CD4-positive, alpha-beta T cell treated with Interleukin-4 for 1 hour (primary cell): ENCODE measurements at places on chromosomes 1 and 21.

DNA sequence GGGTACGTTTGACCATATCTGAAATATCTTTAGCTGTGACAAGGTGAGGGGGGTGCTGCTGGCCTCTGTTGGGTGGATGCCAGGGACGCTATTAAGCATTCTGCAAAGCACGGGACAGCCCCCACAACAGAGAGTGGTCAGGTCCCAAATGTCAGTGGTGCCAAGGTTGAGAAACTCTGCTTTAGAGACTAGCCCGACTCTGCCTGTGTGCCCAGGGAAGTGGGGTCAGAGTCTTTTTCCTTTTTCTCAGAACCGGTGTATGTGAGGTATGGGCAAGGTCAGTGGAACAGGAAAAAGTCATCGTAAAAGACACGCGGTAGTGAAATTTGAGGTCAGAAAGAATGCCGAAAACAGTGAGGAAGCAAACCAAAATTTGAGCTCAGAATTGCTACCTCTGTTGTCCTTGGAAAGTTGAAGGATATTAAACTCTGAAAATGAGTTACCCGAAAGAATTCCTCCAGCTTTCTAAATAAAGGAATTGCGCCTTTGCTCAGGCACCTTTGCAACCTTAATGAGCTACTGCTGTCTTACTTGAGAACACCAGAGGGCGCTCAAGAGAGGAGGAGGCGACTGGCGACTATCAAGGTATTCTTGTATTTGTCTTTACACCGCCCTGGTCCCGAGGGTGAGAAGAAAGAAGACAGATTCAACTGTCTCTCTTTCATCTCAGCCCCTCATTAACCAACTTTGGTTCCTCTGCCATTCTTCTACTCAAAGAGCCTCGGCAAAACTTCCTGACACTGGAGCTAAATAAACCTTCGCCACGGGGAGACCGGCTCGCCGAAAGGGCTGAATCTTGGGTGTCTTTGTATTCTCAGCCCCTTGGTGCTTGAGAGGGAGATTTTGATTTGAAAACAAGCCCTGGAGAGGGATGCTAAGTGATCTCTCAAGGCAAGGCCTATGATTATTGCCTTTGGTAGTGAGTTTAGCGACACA, 85.4 kb upstream of the OLIG2 start:
- DNase-seq = peak; percentile 59

DNA sequence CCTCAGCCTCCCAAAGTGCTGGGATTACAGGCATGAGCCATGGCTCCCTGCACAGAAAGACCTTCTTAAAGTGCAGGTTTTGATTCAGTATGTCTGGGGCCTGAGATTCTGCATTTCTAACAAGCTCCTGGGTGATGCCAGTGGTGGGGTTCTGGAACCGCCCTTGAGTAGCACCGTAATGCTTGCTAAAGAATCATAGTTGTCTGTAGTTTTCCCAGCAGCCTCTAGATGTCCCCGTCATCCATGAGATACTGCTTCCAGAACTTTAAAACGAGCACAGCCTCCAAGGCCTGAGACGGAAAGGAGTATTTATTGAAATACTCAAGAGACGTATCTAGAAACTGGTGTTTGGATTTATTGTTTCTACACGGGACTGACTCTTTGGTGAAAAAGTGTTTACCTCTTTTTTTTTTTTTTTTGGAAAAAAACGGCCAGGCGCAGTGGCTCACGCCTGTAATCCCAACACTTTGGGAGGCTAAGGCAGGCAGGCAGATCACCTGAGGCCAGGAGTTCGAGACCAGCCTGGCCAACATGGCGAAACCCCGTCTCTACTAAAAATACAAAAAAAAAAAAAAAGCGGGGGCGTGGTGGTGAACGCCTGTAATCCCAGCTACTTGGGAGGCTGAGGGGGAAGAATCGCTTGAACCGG, 2.6 kb upstream of the TOR3A start:
- peak; percentile 80 for DNase-seq

GRCh38 chr1:23628951-23629387, 62.6 kb upstream of the RPL11 start:
- DNase-seq = no peak

- no peak for DNase-seq
Observed at GRCh38 chr21:38223893-38224540, 32.8 kb upstream of the KCNJ15 start.

DNA sequence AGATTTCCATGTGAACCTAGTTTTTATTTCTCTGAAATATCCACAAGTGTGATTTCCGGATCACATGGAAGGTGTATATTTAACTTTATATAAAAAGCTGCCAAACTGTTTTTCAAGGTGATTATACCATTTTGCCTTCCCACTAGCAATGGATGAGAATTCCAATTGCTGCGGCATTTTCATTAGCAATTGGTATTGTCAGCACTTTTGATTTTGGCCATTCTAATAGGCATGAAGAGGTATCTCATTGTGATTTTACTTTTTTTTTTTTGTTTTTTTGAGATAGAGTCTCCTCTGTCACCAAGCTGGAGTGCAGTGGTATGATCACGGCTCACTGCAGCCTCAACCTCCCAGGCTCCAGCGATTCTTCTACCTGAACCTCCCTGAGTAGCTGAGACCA, 5.0 kb upstream of the CYB5R1 start:
- no peak for DNase-seq
